IPS DF 19.7 (cell line): ENCODE measurements at places on chromosomes 2 and 18.

GRCh38 chr2:172297950-172298349 is 129.4 kb upstream of the ITGA6 start:
- no peak for DNase-seq

DNA sequence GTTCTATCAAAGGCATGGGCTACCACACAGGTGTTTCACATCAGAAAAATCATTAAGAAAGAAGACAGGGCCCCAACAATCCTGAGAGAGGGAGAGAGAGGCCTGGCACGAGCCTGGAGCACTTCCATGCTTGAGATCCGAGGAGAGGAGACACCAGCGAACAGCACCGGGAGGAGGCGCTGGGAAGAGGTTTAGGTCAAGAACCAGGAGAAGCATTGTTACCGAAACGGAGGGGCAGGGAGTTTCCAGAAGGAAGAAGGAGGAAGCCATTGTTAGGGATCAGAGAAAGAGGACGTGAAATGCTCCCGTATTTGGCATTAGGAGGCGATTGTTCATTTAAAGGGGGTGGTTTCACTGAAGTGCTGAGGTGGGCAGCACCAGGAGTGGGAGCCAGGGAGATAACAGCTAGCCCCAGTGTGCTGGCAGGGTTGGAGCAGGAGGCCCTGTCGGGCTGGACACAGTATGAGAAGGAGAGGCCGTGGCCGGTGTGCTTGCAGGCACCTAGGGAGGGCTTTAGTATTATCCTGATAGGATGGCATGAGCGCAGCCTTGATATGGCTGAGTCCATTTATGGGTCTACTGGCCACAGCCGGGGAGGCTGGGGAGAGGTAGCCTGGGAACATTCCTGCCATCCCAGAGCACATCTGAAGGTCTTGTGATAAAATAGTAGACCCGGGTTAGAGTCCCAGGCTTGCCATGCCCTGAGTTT is 244.9 kb downstream of the KLHL29 start:
- no peak for DNase-seq

DNA sequence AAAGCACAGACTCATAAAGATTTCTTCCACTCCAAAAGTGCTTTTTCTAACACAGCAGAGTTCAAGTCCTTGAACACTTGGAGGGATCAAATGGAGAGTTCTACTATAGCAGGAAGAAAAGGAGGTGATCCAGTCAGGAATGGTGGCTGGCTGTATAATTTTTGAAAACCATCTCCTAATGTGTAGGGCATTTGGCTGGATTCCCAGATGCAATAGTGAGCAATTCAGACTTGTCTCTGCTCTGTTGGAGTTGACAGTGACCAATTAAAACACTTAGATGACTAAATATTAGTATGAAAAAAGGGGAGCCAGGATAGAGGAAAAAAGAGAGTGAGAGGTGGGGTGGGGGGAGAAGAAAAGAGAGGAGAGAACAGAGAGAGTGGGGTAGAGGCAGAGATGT is 5.3 kb upstream of the G6PC2 start:
- no peak for DNase-seq

GRCh38 chr2:71154798-71155197 is 24.4 kb downstream of the MPHOSPH10 start:
- no peak for DNase-seq

DNA sequence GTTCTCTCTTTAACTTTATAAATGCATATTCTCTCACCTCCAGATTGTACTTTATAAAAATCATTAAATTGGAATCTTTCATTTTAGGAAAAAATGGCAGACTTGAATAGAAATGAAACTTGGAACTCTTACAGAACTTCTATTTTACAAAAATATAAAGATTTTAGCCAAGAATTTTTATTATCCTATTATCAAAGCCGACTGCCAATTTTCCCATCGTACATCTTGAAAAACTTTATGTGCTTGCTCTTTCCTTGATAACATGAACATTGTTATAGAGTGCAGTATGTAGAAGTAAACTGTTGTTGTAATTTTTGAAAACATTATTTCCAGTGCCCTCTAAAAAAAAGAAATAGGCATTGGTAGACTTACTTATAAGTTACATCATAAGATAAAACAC is 475.7 kb upstream of the REG3G start:
- no peak for DNase-seq

GRCh38 chr2:117980783-117981676 is 32.8 kb downstream of the CCDC93 start:
- no peak for DNase-seq

- no peak for DNase-seq
Measured at GRCh38 chr2:165757906-165758675, 36.0 kb downstream of the GALNT3 start.

DNA sequence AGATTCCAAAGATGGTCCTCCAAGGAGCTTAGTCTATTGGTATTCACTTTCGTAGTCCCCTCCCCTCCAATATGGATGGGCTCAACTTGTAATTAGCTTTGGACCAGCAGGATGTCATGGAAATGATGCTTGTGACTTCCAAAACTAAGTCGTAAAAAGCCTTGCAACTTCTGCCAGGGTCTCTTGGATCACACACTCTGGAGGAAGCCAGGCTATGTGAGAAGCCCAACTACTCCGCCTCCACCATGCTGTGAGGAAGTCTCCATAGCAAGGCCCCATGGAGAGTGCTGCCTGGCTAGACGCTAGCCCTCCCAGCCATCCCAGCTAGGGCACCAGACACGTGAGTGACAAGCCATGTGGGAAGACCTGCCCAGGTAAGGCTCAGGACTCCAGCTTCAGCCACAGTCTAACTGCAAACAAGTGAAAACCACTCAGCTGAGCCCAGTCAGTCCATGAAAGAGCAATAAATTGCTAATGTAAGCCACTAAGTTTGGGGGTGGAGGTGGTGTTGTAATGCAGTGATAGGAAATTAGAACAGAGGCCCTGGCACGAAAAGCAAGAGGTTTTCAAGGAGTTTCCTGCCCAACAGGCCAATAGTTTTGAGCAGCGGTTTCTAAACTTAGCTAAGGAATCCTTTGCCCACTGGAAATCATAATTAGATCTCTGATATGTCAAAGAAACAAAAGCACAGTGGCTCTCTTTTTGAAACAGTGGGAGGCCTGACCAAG is 77.5 kb upstream of the GLI2 start:
- DNase-seq: no peak

DNA sequence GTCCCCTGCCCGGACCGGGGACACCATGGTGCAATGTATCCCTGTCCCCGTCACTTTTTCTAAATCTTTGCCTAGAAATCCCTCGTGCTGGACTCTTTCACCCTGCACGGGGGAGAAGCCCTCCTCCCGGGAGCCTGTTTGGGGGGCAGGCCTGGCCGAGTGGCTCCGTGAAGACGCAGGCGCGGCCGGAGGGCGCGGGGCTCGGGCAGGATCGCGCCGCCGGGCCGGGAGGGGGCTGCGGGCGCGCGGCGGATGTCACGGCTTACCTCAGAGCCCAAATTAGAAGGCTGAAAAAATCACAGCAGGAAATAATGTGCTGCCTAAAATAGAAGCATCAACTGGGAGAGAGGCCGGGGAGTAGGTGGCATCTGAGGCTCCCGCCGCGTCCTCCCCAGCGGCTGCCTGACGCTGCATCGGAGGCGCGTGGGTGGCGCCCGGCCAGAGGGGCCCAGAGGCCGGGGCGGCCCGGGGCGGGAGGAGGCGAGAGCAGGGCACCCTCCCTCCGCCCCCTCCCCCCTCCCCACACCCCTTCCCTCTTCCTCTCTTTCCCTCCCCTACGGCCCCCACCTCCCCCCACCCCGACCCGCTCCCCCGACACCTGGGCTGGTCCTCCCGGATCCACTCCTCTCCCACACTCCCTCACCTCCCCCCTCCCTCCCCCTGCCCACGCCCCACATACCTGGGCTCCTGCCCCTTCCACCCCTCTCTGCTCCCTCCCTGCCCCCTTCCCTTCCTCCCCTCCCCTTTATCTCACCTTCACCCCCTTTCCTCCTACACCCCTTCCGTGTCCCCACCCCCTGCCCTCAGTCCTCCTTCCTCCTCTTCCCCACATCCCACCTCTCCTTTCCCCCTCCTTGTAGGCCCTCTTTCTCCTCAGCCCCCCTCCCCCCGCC is 51.9 kb downstream of the SLC4A1AP start:
- DNase-seq: no peak

GRCh38 chr2:242064364-242065250 is 195.1 kb downstream of the RTP5 start:
- DNase-seq: no peak

DNA sequence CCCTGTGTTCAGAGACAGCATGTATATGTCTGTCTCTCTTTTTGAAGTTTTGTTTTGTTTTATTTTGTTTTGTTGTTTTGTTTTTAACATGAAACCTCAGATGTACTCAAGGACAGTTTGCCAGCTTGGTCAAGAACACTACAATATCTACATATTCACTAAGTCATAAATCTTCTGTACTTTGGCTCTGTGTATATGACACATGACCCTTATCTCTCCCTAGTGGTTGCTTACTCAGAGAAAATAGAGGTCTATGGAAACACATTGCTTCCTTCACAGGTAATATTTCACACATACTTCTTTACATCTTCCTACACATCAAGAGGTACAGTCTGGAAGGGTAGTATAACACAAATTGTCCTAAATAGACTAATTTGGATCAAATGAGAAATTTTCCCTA is 312.6 kb upstream of the VRK2 start:
- no peak for DNase-seq

DNA sequence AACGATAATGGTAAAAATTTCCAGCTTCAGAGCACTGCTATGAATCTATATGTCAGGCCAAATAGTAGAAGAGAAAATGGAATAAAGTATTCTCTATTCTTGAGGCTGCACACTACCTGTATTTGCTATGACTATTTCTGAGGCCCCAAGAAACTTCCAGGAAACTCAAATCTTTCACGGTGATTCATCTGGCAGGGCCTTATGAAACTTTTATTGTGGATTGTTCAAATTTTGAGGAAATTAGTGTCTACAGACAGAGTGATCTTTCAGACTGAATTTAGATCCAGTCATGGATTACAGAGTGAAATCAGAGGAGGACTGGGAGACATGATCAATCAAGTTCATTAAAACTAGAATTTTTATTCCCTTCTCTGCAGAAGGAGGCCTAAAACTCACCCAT is 4.1 kb upstream of the VSNL1 start:
- no peak for DNase-seq

- no peak for DNase-seq
Measured at GRCh38 chr2:215522237-215522636, 86.4 kb upstream of the FN1 start.

DNA sequence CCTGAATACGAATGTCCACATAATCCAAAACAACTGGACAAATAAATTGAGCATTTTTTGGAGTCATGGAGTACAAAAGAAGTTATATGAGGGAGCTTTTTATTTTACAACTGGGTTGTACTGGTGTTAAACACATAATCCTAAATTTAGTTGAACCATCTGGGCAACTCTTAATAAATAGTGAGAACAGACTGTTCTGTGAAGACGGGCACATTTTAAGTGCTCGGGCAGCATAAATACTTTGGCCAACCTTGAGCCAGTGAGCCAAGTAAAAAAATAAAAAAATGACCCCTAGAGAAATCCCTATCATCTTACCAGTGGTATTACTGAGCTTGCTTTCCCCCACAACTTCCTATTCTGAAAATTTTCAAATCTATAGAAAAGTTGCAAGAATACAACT is 50.9 kb upstream of the PSME4 start:
- DNase-seq: no peak

DNA sequence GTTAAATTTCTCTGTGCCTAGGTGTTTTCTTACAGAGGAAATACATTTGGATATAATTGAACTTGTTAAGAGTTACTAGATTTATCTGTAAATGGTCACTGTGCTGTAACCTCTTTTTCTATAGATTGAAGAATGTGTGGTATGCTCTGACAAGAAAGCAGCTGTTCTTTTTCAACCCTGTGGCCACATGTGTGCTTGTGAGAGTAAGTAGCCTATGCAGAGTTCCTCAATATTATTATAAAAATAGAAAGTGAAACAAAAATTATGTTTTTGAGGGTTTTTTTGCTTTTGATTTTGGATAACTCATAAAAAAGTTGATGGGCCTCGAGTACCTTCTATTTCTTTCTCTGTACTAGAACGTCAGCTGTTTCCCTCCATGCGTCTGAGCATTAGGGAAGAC is 112.4 kb downstream of the MIB1 start:
- DNase-seq: no peak

- no peak for DNase-seq
Measured at GRCh38 chr2:69279931-69280681, 106.9 kb downstream of the GFPT1 start.

GRCh38 chr2:127067620-127068350 is 39.2 kb downstream of the BIN1 start:
- DNase-seq: peak; percentile 52

DNA sequence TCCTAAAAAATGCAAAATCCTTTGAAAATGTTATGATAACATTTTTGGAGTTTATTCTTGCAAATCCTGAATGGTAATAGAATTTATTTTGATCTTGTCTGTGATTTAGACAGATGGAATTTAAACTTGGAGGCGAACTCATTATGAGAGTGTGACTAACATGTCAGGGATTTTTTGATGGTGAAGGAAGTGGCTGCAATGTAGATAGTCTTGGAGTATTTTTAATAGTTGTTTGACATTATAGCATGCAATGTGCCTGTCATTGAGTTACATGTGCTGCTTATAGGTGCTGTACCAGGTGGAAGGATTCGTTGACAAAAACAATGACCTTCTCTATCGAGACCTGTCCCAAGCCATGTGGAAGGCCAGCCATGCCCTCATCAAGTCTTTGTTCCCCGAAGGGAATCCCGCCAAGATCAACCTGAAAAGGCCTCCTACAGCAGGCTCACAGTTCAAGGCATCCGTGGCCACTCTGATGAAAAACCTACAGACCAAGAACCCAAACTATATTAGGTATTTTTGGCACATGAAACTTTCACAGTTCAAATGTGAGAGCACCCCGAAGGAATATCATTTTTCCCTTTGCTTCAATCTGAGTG is 141.8 kb downstream of the MYO1B start:
- no peak for DNase-seq

DNA sequence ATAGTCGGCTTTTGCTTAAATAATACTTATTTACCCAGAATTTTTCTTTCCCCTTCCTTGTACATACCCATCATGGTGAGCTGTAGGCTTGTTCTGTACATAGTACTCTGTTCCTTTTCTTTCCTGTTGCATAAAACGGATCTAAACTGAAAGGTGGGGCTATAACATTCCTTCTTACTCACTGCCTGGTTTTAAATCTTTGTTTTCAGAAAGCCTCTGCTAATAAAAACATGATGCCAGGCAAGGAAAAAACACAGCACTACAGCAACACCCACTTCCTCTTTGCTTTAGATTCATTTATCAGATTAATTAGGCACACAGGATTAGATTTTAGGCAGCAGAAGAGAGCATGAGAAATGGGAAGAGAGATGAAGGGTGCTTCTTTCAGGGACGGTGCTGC is 19.6 kb upstream of the STON1 start:
- DNase-seq: no peak

GRCh38 chr2:219452361-219453317 is 18.0 kb downstream of the SPEG start:
- DNase-seq: no peak

- DNase-seq: no peak
Measured at GRCh38 chr2:141595316-141595920, 535.4 kb downstream of the LRP1B start.

GRCh38 chr18:73156117-73156516 is 288.3 kb upstream of the NETO1 start:
- DNase-seq: no peak

- no peak for DNase-seq
Measured at GRCh38 chr2:32516567-32516966, 111.3 kb upstream of the TTC27 start.

GRCh38 chr2:147594038-147594437 is 250.8 kb upstream of the ACVR2A start:
- no peak for DNase-seq

- DNase-seq: no peak
Measured at GRCh38 chr18:48453330-48454066, 44.3 kb upstream of the ZBTB7C start.

GRCh38 chr2:169286624-169287231 is 75.6 kb downstream of the LRP2 start:
- DNase-seq: no peak

GRCh38 chr2:236896688-236897087 is 189.0 kb upstream of the COPS8 start:
- no peak for DNase-seq
